ENCODE measurements at places on chromosomes 12 and 14.

DNA sequence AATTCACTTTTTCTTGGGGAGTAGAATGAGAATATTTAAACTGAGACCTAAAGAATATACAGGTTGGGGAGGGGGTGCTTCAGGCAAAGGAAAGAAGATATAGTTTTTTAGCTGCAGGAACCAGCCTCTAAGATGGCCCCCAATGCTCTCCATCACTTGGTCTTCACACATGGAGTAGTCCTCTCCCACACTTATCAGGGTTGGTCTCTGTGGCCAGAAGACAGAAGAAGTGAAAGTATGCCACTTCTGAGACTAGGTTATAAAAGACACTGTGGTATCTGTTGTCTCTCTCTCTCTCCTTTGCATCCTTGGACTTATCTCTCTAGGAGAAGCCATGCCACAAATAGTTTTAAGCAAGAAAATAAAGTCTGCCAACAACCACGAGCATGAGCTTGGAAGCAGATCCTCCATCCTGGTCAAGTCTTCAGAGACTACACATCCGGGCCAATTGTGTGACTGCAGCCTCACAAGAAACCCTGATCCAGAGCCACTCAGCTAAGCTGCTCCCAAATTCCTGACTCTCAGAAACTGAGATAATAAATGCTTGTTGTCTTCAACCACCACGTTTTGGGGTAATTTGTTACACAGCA lies 18.0 kb downstream of the PUS7L start:
- no peak for DNase-seq

DNA sequence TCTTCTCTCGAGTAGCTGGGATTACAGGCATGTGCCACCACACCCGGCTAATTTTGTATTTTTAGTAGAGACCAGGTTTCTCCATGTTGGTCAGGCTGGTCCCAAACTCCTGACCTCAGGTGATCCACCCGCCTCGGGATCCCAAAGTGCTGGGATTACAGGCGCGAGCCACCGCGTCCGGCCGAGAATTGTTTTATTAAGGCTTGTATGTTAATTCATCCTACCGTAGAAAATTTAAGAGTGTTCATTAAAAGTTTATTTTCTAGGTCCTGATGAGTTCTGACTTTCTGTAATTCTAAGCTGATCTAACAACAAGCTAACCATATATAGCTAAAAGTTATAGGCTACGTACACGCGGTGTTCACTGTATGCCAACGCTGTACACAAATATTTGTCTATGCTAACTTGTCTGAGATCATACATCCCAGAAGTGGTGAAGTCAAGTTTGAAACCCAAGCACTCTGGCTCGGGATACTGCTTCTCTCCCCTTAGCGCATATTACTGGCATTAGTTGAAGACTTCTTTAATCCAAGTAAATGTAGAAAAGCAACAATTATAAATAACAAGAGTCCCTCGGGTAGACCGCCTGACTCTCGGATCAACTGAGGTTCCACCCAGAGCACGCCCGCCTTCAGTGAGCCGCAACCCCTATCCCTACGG lies 570 bp upstream of the MRPS35 start:
- no peak for DNase-seq

- no peak for DNase-seq
Measured at GRCh38 chr12:95522692-95523091, 28.6 kb downstream of the USP44 start.

DNA sequence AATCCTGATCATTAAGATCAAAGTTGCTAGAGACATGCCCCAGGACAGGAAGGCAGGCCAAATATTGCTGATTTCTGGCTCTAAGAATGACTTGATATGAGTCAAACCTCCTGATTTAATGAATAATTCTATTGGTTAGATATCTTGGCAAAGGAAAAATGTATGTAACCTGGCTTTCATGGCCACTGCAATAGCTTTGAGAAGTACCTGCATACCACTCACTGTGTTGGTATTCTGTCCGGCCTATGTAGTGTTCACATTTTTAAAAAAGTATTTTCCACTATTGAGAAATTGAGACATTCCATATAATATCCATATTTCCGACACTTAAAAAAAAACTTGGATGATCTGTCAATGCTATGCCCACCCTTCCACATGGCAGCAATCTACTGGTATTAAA lies 283.1 kb upstream of the SOX5 start:
- no peak for DNase-seq

DNA sequence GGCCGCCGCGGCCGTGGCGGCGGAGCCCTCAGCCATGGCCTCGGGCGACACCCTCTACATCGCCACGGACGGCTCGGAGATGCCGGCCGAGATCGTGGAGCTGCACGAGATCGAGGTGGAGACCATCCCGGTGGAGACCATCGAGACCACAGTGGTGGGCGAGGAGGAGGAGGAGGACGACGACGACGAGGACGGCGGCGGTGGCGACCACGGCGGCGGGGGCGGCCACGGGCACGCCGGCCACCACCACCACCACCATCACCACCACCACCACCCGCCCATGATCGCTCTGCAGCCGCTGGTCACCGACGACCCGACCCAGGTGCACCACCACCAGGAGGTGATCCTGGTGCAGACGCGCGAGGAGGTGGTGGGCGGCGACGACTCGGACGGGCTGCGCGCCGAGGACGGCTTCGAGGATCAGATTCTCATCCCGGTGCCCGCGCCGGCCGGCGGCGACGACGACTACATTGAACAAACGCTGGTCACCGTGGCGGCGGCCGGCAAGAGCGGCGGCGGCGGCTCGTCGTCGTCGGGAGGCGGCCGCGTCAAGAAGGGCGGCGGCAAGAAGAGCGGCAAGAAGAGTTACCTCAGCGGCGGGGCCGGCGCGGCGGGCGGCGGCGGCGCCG lies 381 bp downstream of the YY1 start:
- DNase-seq: peak; percentile 13

DNA sequence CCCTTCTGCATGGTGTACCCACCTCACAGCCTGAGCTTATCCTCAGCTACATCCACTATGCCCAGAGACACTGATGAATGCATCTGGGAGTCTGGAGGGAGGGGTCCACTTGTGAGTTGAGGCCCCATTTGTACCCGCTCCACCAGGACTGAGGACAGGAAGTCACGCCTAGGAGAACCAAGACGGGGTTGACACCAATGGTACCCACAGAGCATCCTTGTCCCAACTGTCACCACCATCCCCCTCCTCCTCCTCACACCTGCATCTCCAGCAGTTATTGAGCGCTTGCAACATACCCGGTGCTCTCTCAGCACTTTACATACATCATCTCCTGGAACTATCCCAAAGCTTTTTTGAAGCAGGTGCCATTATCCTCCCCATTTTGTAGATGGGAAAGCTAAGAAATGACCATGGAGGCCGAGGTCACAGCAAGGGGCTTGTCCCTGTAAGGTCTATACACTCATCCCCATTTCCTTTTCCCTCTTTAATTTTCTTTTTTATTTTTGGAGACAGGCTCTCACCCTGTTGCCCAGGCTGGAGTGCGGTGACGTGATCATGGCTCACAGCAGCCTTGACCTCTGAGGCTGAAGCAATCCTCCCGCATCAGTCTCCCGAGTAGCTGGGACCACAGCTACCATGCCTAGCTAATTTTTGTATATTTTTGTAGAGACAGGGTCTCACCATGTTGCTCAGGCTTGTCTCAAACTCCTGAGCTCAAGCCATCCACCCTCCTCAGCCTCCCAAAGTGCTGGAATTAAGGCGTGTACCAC lies 31.7 kb downstream of the DGLUCY start:
- DNase-seq: no peak

GRCh38 chr12:27361372-27361771 lies 28.7 kb downstream of the BMAL2 start:
- DNase-seq: no peak

GRCh38 chr12:31021809-31022494 lies 51.7 kb upstream of the DDX11 start:
- DNase-seq: no peak

GRCh38 chr14:64844272-64844671 lies 35.4 kb downstream of the SPTB start:
- DNase-seq: no peak

- no peak for DNase-seq
Measured at GRCh38 chr12:1914114-1914911, 4.1 kb downstream of the CACNA2D4 start.

DNA sequence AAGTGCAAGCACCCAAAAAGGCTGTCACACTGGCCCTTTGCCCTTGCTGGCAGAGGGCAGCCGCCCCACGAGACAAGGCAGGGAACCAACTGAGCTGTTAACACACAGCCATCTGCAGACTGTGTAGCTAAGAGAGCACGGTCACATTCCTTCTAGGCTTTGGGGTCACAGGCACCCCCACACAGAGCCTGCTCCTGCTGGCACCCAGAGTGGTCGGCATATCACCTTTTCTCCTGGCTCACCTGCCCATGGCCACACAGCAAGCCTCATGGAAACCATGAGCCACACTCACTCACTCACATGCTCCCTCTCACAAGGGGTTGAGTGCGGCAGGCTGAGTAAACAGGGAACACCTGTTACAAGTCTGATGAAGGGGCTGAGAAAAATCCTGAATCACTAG lies 214.5 kb downstream of the PCNX1 start:
- no peak for DNase-seq

DNA sequence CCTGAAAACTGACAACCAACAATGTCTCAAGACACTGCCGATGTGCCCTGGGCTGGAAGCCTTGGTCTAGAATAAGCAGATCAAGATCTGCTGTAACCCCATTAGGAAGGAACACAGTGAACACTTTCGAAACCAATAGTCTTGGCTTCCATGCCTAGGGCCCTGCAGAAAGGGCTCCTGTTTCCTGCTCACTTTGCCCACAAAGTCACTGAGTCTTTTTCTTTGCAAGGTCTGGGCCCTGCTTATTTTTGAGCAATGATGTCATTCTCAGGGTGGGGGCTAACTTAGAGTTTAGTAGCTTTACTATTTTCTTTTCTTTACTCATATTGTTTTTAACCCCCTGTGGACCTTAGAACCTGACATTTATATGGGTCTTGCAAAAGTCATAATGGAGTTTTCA lies 704.2 kb upstream of the TMEM132C start:
- no peak for DNase-seq

- no peak for DNase-seq
Measured at GRCh38 chr12:1611803-1612572, 17.0 kb upstream of the WNT5B start.

DNA sequence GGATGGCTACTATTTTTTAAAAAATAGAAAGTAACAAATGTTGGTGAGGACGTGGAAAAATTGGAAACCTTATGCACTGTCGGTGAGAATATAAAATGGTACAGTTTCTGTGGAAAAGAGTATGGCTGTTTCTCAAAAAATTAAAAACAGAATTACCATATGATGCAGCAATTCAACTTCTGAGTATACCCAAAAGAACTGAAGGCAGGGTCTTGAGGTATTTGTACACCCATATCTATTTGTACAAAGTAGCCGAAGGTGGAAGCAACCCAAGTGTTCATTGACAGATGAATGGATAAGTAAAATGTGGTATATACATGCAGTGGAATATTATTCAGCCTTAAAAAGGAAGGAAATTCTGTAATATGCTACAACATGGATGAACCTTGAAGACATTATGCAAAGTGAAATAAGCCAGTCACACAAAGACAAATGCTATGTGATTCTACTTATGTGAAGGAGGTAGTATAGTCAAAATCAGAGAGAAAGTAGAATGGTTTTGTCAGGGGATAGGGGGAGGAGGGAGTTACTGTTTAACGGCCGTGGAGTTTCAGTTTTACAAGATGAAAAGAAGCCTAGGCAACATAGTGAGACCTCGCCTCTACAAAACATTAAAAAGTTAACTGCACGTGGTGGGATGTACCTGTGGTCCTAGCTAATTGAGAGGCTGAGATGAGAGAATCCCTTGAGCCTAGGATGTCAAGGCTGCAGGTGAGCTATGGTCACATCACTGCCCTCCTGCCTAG lies 38.4 kb upstream of the CCT2 start:
- DNase-seq: no peak

DNA sequence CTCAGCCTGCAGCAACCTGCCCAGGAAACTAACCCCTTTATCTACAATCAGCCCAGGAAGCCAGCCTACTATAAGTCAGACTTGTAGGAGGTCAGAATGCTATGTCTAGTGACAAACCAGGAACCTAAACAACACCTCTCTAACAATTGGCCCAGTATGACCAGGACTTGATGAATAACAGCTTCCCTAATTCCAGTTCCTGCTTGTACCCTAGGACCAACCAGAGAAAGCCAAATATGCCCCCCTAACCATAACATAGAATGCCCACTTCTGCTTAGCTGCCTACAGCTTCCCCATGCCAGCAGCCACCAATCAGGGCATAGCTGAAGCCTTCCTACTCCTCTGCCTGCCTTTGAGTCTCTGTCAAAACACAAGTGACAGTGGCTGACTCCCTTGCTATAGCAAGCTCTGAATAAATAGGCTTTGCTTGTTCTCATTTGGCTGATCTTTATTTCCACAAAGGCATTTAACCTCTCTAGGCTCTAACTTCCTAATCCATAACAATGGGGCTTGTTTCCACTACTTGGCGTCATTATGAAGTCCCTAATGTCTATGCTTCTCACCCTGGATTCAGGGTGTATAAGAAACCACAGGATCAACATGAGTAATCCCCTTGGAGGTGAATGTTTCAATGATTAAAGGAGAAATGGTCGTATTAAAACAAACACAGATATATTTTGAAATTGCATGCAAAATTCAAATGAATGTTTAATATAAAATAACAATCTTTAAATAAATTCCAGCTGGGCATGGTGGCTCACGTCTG lies 220.2 kb downstream of the ANO6 start:
- no peak for DNase-seq

- no peak for DNase-seq
Measured at GRCh38 chr12:16399101-16399500, 51.7 kb downstream of the MGST1 start.

GRCh38 chr14:100350986-100351385 lies 27.8 kb downstream of the SLC25A47 start:
- no peak for DNase-seq

GRCh38 chr12:64912516-64913255 lies 88.2 kb downstream of the TBC1D30 start:
- DNase-seq: no peak

DNA sequence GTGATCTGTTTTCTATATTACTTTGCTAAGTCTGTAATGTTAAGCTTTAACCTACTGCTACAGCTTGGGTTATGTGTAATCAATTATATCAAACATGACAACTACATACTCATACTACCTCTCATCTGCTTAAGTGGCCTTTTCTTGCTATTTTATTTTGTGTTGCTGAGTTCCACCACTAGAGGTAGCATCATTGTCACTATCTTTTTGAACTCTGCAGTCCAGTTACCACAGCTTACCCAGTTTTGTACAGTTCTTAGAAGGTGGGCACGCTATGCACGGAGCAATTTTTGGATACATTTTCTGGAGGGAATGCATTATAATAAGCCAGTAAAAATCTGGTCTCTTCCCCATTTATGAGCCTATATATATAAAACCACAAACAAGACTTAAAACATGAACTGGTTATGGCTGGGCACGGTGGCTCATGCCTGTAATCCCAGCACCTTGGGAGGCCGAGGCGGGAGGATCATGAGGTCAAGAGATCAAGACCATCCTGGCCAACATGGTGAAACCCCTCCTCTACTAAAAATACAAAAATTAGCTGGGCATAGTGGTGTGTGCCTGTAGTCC lies 48.5 kb downstream of the SAV1 start:
- no peak for DNase-seq
